ENCODE measurements at places on chromosomes 3 and 15.

DNA sequence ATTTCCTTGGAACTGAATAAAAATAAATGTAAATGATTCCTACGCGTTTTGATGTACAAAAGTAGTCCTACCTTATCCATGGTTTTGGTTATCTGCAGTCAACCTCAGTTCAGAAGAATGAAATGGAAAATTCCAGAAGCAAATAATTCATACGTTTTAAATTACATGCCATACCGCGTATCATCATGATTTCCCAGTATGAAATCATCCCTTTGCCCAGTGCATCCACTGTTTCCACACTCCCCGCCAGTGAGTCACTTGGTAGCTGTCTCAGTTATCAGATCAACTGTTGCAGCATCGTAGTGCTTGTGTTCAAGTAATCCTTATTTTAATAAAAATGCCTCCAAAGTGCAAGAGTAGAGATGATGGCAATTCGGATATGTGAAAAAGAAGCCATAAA is 9.1 kb upstream of the MFSD1 start:
- no peak for DNase-seq

DNA sequence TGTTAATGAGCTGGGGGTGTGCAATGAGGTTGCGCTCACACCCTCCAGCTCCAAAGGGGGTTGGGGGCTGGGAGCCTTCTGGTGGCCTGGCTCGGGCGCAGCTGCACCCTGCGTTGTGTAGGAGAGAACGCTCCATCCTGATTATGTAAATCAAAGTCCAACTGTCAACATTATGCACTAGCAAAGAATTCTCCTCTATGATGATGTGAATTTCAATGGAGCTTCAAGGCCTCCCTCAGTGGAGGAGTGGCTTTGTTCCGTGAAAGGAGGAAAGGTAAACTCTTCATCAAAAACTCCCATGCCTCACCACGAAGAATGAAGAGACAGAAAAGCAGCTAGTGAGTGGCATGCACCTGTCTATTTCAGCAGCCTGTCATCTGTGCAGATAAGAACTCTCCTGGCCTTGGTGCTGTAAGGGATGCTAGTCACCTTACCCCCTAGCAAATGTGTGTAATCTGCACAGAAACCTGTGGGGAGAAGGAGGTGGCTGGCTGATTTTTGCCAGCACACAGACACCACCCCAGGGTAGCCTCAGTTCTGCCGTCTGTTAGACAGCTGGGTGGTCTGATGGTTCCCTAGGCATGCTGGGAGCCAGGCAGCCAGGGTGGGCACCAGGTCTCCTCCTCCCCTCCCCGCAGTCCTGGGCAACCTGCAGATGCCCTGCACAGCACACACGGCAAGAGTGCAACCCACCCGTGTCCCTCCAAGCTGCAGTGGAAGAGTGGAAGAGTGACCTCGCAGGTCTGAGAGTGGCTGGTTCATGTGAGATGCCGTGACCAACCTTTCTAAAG is 47.0 kb upstream of the TRPM1 start:
- DNase-seq = no peak

DNA sequence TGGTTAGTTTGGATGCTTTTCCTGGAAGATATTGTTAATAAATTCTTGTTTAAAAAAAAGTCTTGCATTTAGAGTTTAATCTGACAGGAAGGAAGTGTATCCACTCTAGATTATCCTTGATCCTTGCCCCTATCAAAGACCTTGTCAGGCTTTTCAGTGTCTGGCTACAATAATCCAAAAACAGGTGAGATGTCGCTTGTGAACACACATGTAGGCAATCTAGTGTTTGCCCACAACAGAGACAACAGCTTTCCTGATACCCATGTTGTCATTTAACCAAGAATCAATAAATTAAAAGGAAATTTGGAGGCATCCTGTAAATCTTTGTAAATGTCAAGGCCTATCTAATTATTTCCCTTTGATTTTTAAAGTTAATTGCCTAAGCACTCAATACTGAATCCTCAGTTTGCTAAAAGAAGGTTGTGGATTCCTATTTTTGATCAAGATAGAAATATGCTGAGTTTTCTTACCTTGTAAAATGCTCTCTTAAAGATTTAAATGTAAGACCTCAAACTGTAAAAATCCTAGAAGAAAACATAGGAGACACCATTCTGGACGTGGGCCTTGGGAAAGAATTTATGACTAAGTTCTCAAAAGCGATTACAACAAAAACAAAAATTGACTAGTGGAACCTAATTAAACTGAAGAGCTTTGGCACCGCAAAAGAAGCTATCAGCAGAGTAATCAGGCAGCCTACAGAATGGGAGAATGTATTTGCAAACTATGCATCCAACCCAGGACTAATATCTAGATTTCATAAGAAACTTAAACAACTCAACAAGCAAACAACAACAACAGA is 207.7 kb downstream of the NAALADL2 start:
- DNase-seq = no peak

- DNase-seq = no peak
Measured at GRCh38 chr3:69309814-69310213, 76.1 kb downstream of the FRMD4B start.

DNA sequence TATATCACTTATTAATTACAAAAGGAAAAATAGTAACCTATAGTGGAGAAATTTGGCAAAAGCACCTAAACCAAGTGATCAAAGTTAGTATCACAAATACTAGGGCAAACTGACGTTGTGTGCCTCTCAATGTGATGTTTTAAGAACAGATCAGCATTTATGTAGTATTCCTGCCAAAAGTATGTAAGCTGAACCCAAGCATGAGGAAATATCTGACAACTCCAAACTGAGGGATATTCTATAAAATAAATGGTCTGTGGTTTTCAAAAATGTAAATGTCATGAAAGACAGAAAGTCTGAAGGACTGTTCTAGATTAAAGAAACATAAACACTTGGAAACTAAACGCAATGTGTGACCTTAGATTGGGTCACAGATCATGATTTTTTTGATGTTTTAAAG is 34.3 kb upstream of the PIK3CA start:
- DNase-seq = no peak

- DNase-seq = no peak
Measured at GRCh38 chr3:5277612-5278236, 90.2 kb downstream of the EDEM1 start.

DNA sequence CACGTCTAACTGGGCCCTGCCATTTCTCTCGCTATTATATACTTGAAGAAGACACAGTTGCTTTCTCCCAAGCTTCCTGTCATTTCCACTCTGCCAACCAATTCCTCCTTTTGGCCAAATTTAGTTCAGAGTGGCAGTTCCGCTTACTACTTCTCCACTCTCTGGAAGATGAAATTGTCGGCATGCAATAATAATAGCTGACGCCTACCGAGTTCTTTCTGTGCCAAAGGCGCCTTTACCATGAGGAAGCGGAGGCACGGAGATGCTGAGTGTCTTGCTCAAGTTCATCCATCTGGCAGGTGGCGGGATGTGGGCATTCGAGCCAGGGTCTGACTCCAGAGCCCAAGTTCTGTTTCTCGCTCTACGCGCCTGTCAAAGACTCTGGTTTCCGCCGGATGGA is 14.6 kb upstream of the NRROS start:
- DNase-seq = no peak

DNA sequence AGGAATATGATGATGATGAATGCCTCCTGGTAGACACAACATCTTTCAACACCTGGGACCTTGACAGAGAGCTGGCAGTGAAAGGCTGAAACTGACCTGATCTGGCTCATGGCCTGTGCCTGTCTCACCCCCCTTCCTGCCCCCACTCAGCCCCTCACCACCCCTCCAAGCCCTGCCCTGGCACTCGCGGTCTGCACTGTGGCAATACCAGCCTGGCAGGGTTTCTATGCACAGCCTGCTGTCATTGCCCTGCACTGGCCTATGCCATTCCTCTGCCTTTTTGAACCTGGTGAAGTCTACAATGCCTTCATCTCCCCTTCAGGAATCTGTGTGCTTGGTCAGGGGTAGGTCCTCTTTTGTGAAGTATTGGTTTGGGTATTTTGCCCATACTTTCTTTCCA is 56.5 kb downstream of the ACAD9 start:
- DNase-seq = no peak

DNA sequence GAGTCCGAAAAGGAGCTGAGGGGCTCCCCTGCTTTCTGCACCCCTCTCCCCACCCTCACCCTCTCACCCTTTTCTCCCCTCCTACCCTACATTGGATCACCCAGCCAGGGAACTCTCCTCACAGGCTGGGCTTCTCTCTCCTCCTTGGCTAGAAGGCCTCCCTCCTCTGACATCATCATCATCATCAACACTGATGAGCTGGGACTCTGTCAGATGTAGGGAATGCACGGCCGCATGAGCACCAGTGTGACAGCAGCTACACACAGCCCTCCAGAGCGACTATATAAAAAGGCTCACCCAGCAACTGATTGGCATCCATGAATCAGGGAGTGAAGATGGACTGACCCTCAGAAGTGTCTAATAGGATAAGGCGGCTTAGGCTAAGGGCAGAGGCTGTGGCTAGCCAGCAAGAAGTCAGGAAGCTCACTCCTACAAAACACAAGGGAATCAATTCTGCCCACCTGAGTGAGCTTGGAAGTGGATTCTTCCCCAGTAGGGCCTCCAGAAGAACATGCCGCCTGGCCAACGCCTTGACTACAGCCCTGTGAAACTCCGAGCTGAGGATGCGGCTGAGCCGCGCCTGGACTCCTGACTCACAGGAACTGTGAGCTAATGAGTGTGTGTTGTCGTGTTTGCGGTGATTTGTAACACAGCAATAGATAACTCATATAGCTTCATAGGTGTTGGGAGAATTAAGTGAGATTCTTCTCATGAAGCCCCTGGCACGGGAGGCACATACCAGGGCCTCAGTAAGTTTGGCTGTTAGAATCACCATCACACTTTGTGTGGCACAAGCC is 147.6 kb downstream of the FAM43A start:
- no peak for DNase-seq

DNA sequence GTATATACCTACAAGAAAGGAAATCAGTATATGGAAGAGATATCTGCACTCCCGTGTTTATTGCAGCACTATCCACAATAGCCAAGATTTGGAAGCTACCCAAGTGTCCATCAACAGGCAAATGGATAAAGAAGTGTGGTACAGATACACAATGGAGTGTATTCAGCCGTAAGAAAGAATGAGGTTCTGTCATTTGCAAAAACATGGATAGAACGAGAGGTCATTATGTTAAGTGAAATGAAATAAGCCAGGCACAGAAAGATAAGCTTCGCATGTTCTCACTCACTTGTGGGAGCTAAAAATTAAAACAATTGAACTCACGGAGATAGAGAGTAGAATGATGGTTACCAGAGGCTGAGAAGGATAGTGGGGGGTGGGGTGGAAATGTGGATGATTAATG is 53.1 kb downstream of the FAM81A start:
- DNase-seq = no peak

DNA sequence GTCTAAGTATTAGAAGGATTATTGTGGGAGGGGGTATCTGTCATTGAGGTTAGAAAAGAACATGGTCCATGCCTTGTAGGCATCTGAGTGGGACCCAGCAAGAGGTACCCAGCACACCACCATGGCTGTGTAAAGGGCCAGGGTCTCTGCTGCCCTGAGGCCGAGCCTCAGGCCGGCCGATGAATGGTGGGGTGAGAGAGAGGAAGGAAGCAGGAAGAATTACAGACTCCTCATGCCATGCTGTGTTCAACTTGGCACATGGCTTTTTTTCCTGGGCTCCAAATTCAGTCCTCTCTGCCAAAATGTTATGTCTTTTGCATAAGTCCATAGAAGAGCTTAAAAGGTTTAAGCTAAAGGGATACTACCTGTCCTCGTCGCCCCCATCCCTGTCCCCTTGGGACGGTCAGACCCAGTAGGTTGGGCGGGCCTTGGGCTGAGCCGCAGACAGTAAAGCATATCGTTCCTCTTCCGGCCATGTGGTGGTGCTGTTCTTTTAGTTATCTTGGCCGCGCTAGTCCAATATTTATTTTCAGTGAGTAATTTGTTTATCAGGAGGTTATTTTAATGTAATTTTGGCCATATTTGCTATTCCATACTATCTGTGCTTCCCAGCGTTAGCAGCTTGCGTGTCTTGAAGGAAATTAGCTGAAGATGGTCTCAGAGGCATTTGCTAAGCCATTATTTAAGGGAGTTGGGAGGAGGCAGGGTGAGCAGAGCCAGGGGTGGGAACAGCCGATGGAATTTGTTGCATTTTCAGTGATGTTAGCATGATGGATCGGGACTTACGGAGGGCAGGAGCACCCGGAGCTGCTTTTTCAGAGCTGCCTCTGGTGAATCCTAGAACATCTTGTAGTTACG is 152.4 kb downstream of the AGBL1 start:
- DNase-seq = peak; percentile 51

DNA sequence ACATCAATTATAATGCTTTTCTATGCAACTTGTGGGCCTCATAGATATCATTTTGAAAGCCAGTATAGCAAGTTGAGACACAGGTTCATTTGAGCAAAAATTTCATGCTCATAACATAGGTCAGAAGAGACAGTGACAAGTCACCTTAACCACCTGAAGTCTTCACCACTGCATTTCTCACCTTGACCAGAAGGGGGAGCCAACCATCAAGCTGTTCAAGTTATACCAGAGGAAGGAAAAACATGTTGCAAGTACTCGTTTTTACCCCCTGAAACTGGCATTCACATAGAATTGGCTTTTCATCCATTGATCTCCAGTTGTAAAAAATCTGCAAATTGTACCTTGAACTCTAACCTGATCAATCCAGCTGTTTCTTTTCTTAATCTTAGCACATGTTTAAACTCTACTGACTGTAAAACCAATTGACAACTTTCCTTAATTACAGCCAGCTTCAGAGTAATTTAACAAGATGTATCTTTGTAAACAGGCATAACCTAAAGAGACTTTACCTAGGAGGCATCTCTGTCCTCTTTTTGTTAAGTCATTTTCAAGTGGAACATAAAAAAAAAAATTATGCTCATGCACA is 1.4 kb downstream of the LMOD3 start:
- peak; percentile 76 for DNase-seq
